Heart right ventricle (tissue), 16 donors: ENCODE measurements at places on chromosomes 5 and 9.

DNA sequence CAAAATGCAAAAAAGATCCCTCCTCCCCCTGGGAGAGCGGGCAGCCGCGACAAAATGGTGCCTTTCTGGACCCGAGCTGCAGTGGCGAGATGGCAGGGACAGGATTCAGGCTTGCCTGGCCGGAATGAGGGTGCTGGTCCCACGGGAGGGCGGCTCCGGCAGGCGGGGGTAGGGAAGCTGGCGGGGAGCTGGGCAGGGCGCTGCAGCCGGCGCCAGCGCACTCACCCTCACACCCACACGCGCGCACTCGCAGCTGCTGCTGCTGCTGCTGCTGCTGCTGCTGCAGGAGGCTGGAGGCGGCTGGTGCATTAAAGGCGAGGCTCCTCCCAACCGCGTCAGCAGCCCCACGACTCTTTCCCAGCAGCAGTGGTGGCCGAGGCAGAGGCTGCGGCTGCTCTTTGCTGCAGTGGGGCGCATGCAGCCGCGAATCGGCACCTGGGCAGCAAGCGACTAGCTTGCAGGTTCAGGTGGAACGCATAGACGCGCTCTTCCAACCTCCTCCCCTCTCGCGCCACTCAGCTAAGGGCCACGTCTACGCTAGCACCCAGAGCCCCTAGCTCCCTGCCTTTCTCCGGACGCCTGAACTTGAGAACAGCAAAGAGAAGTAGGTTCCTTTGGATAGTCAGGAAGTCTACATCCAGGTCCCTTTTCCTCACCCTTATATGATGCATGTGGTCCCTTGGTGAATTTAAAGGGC is at the start of gene PPP2R2B:
Gene PPP2R2B, minus strand, starts transcription at position 282 of the 697 bp plus-strand sequence.
- peak; percentile 34 for DNase-seq

DNA sequence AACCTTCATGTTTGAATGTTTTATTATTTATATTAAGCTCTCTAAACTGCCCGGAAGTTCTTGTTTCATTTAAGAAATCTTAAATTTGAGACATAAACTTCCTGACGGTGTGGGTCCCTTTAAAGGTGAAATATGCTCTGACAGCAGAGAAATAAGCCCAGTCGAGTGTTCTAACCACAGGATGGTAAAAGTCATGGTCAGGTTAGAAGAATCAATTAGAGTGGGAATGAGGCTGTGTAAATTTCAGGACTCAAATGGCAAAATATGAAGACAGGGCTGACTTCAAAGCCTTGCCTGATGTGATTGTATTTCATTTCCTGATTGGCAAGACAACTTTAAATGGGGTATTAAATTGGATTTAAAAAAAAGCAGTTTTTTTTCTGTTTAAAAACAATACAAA is 432.9 kb upstream of the BRINP1 start:
- DNase-seq: no peak

DNA sequence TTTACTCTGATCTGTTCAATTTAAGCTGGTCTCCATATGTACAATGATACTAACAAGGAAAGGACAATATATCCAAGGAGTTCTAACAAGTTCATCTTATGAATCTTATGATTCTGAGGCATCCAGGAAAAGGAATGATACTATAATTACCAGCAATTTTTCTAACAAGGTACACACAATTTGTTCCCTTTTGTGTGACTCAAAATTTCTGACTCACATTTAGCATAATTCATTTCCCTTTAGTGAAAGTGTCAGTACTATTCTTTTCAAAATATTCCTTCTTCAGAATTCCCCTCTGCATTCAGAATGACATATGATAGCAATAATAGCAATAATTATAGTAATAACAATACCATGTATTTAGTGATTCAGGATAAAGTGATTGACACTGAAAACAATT is 594.8 kb downstream of the DMRTA1 start:
- no peak for DNase-seq

GRCh38 chr5:115749016-115749415 is 67.4 kb downstream of the CDO1 start:
- DNase-seq: no peak

- DNase-seq: no peak
Measured at GRCh38 chr5:85052826-85053225, 668.1 kb upstream of the EDIL3 start.

- DNase-seq: no peak
Measured at GRCh38 chr5:75756211-75756610, 39.0 kb upstream of the POC5 start.

DNA sequence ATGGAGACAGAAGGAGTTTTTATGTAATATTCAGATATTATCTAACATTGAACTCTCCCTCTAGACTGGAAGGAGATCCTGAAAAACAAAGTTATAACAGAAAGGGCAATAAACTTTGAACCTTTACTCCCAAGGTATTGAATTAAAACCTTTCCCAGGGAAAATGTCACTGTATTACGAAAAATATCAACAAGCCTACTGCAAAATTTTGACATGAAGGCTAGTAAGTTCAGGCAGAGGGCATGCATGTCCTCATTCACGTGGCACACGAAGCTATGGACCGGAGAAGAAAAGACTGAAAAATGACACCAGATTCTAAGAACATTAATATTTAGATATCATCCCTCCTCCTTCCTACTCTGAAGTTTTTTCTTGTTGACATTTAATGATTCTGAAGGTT is 638.8 kb downstream of the LRRC70 start:
- DNase-seq: no peak

DNA sequence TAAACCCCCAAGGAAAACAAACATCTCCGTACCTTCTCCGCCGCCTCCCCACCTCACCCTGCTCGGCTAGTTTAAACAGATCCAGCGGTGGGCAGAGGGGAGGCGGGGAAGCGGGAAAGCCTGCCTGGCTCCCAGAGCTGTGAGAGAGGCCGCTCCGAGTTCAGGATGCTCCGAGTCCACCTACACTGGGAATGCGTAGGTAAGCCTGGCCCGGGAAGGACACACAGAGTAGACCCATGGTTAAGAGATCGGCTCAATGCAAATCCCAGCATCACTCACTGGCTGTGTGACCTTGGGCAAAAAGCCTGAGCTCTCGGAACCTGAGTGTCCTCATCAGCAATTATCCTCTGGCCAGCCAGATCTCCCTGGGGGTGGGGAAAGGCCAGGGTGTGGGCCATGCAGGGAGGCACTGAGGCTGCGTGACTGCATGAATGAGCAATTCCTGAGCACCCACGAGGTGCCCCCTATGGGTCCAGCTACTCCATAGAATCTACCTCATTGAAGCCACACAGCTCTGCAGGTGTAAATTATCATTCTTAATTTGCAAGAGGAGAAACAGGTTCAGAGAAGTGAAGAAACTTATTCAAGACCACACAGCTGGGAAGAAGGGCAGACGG is 30.5 kb upstream of the LMX1B start:
- no peak for DNase-seq

GRCh38 chr5:57094753-57095683 is 78.8 kb upstream of the GPBP1 start:
- no peak for DNase-seq

DNA sequence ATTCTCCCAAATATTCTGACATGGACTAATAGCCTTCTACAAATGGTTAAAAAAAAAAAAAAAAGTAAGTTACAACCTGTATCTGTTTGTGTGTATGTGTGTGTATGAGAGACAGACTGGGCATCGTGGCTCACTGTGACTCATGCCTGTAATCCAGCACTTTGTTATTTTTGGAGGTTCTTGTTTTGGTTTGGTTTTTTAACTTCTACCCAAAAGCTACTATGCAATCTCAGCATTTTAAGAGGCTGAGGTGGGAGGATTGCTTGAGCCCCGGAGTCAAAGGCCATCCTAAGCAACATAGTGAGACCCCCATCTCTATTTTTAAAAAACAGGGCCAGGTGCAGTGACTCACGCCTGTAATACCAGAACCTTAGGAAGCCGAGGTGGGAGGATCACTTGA is 17.6 kb upstream of the HAVCR1 start:
- no peak for DNase-seq

GRCh38 chr5:58860680-58861079 is 277.8 kb downstream of the RAB3C start:
- no peak for DNase-seq

GRCh38 chr9:89361031-89361430 is 42.7 kb downstream of the SECISBP2 start:
- DNase-seq: no peak

DNA sequence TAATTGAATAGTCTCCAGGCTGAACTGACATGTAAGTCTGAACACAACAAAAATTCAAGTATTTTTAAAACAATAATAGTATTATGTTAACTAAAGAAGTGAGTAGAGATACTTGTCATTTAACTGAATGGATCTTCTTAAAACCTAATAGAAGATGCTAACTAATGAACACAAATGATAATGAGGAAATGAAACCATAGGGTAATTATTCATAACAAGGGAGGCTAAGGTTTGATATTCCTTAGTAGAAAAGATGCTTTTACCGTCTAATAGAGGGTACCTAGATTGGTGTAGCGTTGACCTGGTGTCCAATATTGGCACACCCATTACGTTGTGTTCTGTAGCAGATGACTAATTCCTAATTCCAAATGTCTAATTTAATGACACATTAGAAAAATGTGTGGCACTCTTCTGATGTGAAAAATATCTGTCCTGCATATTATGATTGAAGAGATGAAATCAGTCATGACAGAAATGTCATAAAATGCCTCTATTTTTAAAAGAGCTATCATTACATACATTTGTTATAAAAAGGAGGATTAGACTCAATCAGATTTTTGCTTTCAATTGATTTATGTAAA is 14.9 kb upstream of the DAB2 start:
- no peak for DNase-seq

- DNase-seq: no peak
Measured at GRCh38 chr9:73566627-73567026, 415.0 kb downstream of the ANXA1 start.

DNA sequence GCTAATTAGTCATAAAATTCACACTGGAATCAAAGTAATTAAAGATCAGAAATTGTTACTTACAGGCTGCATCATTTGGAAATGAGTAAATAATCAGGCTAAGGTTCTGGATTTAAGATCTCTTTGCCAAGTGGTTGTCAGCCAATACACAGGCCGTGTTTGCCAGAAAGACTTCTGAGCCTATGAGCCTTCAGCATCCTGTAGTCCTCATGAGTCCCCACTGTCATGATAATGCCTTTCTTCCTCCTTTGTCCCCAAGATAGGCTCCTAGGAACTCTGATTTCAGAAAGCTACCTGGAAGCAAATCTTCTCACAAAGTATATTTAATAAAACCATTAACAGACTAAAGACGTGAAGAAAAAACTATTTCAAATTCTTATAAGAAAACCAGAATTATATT is 810.5 kb downstream of the DNAH5 start:
- no peak for DNase-seq

- DNase-seq: no peak
Measured at GRCh38 chr5:14256756-14257393, 113.7 kb downstream of the TRIO start.

DNA sequence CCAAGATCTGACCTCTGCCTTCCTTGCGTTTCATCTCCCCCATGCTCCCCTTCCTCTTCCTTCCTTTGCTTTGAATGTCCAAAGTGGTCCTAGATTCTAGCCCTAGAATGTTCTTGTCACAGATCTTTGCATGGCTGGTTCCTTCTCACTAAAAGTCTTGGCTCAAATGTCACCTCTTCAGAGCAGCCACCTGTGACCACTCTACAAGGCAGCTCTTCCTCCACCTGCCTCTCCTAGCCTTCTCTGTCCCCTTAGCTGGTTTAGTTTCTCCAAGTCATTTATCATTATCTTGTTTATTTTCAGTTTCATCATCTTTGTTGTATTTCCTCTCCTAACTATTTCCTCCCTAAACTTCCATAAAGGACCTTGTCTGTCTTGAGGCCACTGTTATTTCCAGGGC is 7.1 kb upstream of the OCLN start:
- DNase-seq: no peak

- no peak for DNase-seq
Measured at GRCh38 chr9:119291554-119291953, 77.7 kb downstream of the BRINP1 start.

DNA sequence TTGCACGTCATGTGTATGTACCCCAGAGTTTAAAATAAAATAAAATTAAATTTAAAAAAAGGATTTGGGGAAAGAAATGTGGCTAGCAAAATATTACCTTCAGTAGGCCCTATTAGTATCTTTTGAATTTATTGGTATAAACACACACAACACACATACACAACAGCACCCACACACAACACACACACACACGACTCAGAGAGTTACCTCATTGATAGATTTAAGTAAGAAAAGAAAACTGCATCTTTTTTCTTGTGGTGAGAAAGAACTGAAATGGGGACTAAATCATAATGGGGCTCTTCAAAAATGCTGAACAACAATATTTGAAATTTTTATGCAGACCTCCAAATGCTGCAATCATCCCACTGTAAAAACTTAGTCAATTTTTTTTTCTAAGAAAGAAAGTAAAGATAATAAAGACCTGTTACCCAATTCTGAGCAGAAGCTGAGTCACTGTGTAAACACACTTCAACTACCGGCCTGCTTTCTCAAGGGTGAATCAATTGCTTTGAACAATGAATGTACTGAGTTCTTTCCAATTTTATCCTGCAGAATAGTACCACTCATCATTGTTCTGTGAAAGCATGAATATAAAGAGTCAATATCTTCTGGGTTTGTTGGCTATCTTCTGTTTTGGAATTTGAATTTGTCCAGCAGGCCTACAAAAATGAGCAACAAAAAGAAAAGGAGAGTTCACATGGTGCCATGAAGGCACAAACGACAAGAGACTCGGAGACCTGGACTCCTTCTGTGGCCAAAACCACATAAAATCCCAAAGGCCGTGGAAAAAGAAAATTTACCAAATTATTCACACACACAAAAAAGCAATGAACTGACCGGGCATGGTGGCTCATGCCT is 57.9 kb upstream of the CCNG1 start:
- no peak for DNase-seq

DNA sequence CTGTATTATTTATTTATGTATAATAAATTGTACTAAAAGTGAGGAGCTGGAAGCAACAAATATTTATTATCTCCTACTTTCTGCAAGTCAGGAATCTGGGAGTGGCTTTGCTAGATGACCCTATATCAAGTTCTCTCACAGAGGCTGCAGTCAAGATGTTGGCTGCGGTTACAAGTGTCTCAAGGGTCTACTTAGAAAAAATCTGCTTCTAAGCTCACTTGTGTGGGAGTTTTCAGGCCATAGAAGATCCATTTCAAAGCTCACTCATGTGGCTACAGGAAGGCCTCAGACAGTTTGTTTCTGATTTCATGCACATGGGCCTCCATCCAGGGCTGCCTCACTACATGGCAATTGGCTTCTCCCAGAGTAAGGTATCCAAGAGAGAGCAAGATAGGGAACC is 551.1 kb downstream of the CAAP1 start:
- no peak for DNase-seq

DNA sequence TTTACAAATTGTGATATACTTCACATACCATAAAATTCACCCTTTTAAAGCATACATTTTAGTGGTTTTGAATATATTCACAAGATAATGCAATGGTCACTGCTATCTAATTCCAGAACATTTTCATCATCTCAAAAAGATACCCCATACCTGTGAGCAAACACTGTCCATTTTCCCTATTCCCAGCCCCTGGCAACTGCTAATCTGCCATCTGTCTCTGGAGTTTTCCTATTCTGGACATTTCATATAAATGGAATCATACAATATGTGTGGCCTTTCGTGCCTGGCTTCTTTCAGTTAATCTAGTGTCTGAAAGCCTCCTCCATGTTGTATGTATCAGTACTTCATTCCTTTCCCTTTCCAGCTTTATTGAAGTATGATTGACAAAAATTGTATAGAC is 14.7 kb downstream of the SNX30 start:
- no peak for DNase-seq
